Body of pancreas (tissue), 4 donors: ENCODE measurements at places on chromosomes 13 and 19.
A peak's percentile ranks its signal among the peaks of the same experiment; 100 is the strongest.

DNA sequence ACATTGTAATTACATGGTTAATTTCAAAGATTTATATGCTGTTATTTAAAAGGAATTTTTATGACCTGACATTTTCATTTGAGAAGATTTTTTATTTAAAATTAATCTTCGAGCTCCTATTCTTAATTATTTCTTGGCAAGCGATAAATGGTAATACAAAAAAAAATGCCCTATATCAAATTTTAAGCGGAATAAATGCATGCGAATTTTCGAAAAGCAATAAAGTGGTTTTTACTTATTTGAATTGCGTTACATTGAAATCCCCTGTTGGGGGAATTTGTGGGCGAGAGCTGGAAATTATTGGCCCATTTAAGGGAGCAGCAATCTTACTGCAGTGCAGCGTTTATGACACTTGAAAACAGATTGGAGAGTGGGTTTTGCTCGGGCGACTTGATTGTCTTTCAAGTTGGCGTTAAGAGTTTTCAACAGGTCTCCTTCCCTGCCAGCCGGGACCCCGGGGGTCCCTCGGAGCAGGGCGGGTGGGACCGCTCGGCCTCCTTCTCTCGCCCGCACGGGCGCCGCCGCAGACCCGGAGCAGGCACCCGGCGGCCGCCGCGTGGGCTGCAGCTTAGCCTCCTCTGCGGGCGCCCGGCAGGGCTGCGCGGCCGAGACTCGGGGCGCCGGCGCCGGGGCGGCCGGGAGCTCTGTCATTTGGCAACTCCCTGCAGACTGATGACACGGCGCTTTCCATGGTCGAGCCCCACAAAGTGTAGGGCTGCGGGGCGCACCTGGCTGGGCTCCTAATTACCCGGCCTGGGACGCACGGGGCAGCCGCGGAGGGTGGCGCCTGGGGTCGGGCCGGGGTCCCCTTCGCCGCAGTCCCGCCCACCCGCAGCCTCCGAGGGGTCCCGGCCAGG lies 255.1 kb upstream of the SOX21 start:
- H3K36me3 ChIP-seq: no peaks in the 10 kb centered on the region
- peak; percentile 12 for DNase-seq
- H3K4me1 ChIP-seq: peaks cover 15% of the 10 kb centered on the region
- no peaks in the 10 kb centered on the region for H3K27me3 ChIP-seq
- H3K27ac ChIP-seq: no peak overlapping the region

DNA sequence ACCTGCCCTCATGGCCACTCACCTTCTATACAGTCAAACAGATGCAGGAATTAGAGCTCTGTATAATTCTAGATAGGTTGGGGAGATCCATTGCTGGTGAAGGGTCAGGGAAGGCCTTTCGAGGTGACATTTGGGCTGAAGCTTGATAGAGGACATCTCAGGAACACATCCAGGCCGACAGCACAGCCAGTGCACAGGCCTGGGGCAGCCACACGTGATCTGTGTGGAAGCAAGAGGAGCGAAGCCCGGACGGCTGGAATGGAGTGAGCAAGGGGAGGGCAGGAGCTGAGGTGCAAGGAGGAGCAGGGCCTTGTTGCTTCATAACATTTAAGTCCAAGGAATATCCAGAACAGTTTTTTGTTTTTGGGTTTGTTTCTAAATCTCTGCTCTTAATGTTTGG lies 4.5 kb upstream of the OVOL3 start:
- no peaks in the 10 kb centered on the region for H3K27me3 ChIP-seq
- no peak overlapping the region for H3K4me3 ChIP-seq
- no peaks in the 10 kb centered on the region for H3K36me3 ChIP-seq
- DNase-seq: no peak
- H3K27ac ChIP-seq: no peak overlapping the region

DNA sequence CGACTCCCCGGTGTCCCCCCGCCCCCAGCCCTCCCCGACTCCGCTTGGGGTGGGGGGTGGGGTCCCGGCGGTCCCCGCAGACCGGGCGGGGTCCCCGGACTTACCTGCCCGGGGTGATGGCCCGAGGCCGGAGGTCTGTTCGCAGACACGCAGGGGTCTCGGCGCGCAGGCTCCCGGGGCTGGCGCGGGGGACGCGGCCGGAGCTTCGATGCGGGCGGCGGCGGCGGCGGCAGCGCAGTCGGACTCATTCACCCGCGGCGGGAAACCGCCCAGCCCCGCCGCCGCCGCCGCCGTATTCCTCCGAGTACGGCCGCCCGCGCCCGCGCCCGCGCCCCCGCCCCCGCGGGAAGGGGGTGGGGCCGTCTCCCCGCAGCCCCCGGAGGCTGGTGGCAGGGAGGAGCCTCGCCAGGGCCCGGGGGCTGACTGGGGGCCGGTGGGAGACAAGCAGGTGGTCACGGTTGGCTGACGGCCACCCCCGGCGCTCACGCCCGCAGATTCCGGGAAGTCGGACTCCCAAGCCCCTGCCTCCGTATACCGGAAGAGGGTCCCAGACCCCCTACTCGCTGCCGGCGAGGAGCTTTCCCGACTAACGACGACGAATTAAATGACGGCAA lies at the start of gene C2CD4C:
Gene C2CD4C, minus strand, starts transcription at position 246 of the 614 bp plus-strand sequence. CDS start 786 bp downstream, outside the sequence.
- H3K27me3 ChIP-seq: peaks cover 20% of the 10 kb centered on the region
- no peak within 1 kb of the TSS for H3K27ac ChIP-seq
- H3K4me3 ChIP-seq: no peak within 1 kb of the TSS
- H3K4me1 ChIP-seq: peaks cover 43% of the 10 kb centered on the region
- H3K36me3 ChIP-seq: no peaks in the 10 kb centered on the region

DNA sequence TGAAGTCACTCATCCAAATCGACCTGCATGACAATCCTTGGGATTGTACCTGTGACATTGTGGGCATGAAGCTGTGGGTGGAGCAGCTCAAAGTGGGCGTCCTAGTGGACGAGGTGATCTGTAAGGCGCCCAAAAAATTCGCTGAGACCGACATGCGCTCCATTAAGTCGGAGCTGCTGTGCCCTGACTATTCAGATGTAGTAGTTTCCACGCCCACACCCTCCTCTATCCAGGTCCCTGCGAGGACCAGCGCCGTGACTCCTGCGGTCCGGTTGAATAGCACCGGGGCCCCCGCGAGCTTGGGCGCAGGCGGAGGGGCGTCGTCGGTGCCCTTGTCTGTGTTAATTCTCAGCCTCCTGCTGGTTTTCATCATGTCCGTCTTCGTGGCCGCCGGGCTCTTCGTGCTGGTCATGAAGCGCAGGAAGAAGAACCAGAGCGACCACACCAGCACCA lies 5.9 kb downstream of the SLITRK5 start:
- no peak for DNase-seq
- no peak overlapping the region for H3K4me3 ChIP-seq
- peaks cover 29% of the 10 kb centered on the region for H3K4me1 ChIP-seq
- no peaks in the 10 kb centered on the region for H3K36me3 ChIP-seq

DNA sequence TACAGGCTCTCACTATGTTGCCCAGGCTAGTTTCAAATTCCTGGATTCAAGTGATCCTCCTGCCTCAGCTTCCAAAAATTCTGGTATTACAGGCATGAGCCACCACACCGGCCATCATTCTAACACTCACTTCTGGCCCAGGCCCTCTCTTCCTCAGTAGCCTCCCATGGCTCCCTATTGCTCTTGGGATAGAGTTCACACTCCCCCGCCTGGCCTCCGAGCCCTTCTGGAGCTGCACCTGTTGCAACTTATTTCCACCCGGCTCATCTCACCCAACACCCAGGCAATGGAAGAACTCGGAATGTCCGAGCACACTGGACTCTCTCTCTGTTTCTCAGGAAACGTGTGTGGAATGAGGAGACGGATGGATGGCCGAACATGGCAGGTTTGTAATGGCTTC lies 9.0 kb upstream of the SBK3 start:
- no peak overlapping the region for H3K27ac ChIP-seq
- DNase-seq: no peak
- H3K27me3 ChIP-seq: peaks cover 1% of the 10 kb centered on the region
- no peaks in the 10 kb centered on the region for H3K36me3 ChIP-seq

DNA sequence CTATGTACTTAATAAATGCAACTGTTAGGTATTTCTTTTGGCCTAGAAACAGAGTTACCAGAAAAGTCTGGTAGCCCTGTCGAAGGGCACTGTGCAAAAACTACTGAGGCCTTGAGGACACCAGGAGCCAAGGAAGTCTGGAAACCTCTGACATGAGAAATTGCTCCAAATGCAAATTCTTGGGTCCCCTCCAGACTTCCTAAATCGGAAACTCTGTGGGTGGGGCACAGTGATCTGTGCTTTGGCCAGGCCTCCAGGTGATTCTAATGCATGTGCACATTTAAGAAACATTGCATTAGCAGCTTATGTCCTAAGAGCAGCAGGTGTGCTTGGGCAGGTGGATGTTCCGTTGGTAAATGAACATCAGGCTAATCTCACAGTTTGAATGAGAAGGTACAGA lies 50.0 kb downstream of the STARD13 start:
- H3K4me3 ChIP-seq: no peak overlapping the region
- H3K36me3 ChIP-seq: no peaks in the 10 kb centered on the region
- H3K4me1 ChIP-seq: peaks cover 22% of the 10 kb centered on the region
- no peak for DNase-seq

DNA sequence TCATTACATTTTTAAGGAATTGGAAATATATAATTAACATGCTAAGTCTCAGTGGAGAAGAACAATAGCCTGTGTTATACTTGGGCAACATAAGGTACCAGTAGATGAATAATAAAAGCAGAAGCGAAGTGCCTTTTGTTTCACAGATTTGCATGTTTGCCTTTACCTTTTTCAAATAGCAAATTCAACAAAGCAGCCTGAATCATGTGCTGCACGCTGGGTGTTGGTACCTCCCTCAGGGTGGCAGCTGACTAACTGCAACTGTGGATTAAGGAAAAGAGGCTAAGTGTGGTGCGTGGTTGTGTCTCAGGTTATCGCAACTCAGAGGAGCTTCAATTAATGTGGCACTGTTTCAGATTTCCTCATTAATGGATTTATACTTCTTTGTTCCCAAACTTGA lies 189.0 kb downstream of the LMO7 start:
- H3K27ac ChIP-seq: no peak overlapping the region
- no peak for DNase-seq
- no peaks in the 10 kb centered on the region for H3K4me1 ChIP-seq
- no peaks in the 10 kb centered on the region for H3K27me3 ChIP-seq
